GM23248 (cell line): ENCODE measurements at places on chromosomes 12 and 14. TPM values are rescaled to one million over a fixed set of nuclear protein-coding genes. Genes with fewer than 3 reads are reported as not detected.

SLCO1B1 gene
- polyA plus RNA-seq: not detected in 2 replicates

SERPINA3 gene
- 0.75 and 0.85 TPM in 2 replicates for polyA plus RNA-seq

TSPAN11 gene
- polyA plus RNA-seq: 0.51 and 0.70 TPM in 2 replicates

GZMH gene
- polyA plus RNA-seq: not detected in 2 replicates

FAM222A gene
- polyA plus RNA-seq: not detected in 2 replicates

LRP1-AS gene
- 0.60 TPM in 1 of 2 replicates, not detected in the other for polyA plus RNA-seq

LHX5 gene
- polyA plus RNA-seq: not detected in 2 replicates

GDF11 gene
- 0.56 and 0.67 TPM in 2 replicates for polyA plus RNA-seq

GLIPR1L2 gene
- polyA plus RNA-seq: 2.1 and 2.3 TPM in 2 replicates

OR6C2 gene
- polyA plus RNA-seq: not detected in 2 replicates

DPY19L2 gene
- polyA plus RNA-seq: 0.15 and 0.31 TPM in 2 replicates

PLD4 gene
- not detected in 2 replicates for polyA plus RNA-seq

KRT71 gene
- polyA plus RNA-seq: not detected in 2 replicates

TOMM20L gene
- not detected in 2 replicates for polyA plus RNA-seq

MYO1H gene
- polyA plus RNA-seq: not detected in 2 replicates

SLC22A17 gene
- 16.5 and 20.4 TPM in 2 replicates for polyA plus RNA-seq

SRRM4 gene
- polyA plus RNA-seq: 0.03 TPM in 1 of 2 replicates, not detected in the other

P2RX2 gene
- polyA plus RNA-seq: not detected in 2 replicates

EFS gene
- polyA plus RNA-seq: 3.9 and 4.2 TPM in 2 replicates

OR4E2 gene
- not detected in 2 replicates for polyA plus RNA-seq

LUM gene
- polyA plus RNA-seq: 564 and 584 TPM in 2 replicates

CABP1 gene
- not detected in 2 replicates for polyA plus RNA-seq

DDN gene
- 0.06 TPM in 1 of 2 replicates, not detected in the other for polyA plus RNA-seq

WDR20 gene
- 24.9 and 26.2 TPM in 2 replicates for polyA plus RNA-seq

IL22 gene
- polyA plus RNA-seq: not detected in 2 replicates

CCDC92 gene
- polyA plus RNA-seq: 49.5 and 54.7 TPM in 2 replicates
